ENCODE measurements at places on chromosomes 7 and 10. TPM values are rescaled to one million over a fixed set of nuclear protein-coding genes. Genes with fewer than 3 reads are reported as not detected.

The DHX32 gene
- total RNA-seq, result 59.4 TPM

The LRRC18 gene
- total RNA-seq, result not detected

The TECPR1 gene
- 10.8 TPM for total RNA-seq

The TMEM213 gene
- not detected for total RNA-seq

The CFAP43 gene
- 2.7 TPM for total RNA-seq
